Vagina (tissue), 2 donors: ENCODE measurements at places on chromosomes 12 and 14.

GRCh38 chr14:59265808-59266207 lies 77.3 kb downstream of the DAAM1 start:
- DNase-seq: no peak

DNA sequence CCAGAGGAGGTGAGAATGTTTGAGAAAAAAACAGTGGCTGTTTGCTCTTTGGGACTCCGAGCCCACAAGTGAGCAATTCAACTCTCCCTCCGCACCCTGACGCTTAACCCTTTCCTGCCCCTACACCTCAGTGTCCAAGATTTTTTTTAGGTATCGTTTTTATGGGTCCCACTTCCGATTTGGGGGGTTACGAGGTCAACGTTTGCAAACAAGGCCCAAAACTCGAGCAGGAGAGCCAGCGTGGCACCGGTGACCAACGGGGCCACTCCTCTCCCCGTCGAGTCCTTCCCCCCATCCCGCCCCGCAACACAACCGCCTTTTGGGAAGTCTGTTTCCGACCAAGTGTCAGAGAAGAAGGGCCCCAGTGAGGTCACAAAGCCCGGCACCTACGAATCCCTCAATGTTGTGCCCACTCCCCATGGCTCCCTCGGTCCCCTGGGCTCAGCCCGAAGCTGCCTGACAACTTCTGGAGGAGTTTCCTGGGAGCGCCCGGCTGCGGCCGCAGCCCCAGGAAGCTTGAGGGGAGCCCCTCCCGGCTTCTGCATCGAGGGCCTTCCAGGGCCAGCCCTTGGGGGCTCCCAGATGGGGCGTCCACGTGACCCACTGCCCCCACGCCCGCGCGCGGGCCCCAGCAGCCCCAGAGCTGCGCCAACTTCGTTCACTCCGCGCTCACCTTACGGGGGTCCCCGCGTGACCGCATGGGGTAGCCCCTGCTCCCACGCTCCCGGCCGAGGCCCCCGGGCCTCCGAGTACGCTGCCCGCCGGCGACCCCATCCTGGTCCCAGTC lies 1.2 kb downstream of the CDK2AP1 start:
- DNase-seq: no peak

DNA sequence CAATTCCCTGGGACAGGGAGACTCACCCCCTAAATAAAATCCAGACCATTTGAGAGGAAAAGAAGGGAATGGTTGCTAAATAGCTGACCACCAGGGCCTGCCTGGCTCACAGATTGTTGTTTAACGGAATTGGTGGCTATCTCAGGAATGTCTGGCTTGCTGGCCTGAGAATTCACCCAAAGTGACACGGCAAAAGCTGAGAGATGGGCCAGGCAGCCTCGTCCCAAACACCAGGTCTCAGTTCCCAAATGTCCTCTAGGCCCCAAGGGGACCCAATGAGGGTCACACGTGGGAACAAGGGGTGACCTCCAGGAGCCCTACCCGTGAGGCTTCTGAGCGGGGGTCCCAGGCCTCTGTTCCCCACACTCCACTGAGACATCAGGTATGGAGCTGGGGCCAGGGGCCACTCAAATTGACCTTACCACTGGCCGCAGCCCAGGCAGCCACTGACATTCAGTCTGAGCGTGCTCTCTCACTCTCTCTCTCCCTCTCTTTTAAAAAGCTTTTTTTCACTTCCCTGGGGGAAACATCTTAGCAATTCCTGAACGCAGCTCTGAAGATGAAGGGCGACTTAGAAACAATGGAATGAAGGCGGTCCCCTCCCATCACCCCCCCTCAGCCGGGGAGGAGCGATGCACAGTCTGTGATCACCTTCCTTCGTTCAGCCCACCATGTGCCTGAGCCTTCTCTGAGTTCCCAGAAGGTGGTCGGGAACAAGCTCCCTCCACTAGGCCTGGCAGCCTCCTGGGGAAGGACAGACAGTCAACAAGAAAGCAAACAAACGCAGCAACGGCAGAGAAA lies 131.2 kb downstream of the SCARB1 start:
- no peak for DNase-seq

DNA sequence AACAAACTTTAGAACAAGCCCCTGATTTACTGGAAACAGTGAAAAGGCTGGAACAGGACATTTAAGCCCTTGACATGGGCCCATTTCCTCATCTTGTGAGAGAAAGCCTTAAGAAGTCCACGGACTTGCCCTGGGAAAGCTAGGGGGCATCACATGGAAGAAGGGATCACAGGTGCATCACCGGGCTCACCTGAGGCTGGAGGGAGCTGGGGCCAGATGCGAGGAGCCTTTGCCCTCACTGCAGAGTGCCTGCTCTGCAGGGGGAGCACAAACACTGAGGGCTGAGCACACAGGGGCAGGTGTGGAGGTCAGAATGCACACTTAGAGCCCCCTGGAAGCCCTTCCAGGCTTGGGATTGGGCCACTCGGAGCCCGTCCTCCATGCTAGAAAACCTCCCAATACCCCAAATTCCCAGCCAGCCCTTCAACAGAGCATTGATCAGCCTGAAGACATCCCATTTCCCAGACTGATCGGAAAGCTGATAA lies 5.2 kb upstream of the KRT1 start:
- no peak for DNase-seq

DNA sequence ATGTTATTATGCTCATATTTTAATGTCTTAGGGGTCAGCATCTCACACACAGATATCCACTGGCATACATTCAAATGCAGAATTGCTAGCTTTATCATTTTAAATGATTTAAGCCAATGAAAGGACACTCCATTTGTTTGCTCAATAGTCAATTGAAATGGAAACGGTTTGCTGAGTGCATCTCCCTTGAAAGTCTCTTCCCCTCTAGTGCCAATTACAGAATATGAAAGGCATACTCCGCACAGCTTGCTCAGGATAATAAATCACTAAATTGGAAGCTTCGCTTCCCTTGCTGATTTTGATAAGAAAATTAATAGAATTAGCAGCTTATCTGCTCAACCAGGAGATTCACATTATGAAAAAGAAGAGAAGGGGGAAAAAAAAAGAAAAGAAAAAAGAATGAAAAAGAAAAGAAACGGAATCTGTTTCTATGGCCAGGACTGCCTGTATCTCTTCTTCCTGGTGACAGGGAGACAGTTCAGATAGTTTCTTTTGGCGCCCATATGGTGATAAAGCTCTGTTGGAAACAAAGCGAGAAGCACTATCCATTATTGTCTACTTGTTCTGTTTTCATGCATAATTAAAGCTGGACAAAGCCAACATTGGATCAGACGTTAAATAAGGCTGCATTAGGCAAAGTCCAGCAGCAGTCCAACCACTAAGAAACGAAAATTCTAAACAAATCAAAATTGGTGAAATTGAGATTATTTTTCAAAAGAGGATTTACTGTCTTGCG lies 225.0 kb downstream of the GXYLT1 start:
- no peak for DNase-seq

DNA sequence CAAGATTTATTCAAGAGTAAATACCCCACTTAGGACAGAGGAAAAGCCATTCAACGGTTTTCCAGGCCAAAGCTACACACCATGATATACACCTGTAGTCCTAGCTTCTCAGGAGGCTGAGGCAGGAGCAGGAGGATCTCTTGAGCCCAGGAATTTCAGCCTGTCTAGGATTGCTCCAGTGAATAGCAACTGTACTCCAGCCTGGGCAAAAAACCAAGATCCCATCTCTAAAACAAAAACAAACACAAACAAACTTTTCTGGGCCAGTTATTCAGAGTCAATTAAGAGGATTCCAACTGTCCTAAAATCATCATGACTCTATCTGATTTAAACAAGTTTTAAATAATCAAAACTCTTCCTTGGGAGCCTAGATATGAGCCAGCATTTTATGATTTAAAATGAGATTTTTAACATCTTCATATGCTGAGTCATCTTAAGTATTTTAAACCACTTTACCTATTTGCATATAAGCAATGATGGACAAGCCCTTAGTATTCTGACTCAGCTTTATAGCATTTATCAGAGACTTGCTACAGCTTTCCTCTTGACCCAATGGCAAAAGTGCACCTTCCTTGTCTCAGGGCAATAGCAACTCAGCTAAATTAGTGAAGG lies 77.1 kb downstream of the KCNMB4 start:
- no peak for DNase-seq

DNA sequence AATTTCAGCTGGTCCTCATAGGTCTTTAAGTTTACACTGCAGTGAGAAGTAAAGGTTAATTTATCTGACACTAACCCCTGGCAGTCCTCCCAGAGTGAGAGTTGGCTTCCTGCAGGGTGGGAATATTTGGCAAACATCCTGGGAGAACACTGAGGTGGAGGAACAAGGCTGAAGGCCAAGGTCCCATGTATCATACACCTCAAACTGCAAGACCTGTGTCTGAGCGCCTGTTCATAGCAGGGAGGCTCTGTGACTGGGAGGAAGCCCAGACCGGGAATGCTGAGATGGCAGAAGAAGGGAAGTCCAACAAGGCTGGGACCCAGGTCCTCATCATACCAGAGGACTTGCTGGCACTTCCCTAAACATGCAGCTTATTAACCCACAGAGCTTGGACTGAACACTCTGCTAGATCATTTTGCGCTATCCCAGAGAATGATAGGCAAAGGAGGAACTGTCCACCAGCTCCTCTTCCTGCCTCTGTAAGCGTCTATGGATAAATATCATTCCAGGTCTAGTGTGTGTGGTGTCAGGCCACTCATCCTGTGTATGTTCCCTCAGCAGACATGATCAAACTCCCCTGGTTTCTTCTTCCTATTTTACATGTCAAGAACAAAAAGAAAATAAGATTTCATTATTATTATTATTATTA lies 199.6 kb upstream of the CNOT2 start:
- no peak for DNase-seq

GRCh38 chr14:33634631-33635030 lies 316.2 kb downstream of the EGLN3 start:
- DNase-seq: no peak

DNA sequence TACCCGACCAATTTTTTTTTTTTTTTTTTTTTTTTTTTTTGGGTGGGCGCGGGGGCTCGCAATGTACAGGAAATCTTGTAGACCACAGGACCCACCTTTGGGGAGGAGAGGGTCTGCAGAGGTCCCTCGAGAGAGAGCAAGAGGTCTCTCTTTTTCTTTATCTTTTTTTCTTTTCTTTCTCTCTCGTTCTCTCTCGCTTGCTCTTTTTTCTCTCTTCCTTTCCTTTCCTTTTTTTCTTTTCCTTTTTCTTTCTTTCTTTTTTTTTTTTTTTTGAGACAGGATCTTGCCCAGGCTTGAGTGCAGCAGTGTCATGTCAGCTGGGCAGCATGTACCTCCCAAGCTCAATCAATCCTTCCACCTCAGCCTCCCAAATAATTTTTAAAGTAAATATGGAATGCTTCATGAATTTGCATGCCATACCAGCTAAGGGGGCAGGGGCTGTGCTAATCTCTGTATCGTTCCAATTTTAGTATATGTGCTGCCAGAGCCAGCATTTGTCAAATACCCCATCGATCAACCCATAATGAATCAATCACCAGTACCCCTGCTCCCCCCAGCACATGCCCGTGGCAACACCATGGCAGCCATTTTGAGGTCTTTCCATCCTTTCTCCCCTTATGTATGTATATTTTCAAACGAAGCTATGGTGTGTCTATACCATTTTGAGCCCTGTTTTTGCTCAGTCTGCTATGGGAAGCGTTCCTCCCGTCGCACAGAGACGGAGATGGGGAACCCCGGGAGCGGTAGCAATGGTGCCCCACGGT lies 9.3 kb downstream of the PAPLN start:
- DNase-seq: no peak

DNA sequence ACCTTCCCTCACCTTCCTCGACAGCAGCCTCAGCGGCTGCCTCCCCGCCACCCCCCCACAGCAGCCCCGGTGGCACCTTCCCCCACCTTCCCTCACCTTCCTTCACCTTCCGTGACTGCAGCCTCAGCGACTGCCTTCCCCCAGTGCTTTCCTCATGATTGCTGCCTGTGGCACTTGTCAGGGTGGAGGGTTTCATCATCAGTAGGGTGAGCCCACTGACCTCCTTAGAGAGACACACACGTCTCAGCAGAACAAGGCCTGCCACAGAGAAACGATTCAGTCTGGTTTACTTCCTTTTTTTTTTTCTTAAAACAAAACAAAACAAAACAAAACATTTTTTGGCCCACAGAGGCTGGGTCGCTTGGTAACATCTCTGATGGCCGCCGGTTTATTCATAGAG lies 75.0 kb downstream of the EP400 start:
- DNase-seq: no peak

DNA sequence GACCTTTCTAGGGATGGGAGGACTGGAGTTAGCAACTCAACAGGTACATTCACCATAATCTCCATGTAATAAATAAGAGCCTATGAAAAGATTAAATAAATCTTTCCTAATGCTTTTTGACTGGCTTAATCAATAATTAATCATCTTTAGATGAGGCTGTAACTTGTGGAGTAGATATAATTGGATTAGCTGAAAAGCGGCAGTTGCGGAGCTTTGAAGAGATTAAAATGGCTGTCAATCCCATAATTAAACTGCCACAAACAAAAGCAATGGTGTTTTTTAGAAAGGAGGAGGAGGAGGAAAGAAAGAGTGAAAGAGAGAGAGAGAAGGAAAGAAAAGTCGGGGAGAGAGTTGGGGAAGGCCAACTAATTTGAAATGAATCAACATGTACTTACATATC lies 70.7 kb upstream of the TMEM263 start:
- DNase-seq: no peak

DNA sequence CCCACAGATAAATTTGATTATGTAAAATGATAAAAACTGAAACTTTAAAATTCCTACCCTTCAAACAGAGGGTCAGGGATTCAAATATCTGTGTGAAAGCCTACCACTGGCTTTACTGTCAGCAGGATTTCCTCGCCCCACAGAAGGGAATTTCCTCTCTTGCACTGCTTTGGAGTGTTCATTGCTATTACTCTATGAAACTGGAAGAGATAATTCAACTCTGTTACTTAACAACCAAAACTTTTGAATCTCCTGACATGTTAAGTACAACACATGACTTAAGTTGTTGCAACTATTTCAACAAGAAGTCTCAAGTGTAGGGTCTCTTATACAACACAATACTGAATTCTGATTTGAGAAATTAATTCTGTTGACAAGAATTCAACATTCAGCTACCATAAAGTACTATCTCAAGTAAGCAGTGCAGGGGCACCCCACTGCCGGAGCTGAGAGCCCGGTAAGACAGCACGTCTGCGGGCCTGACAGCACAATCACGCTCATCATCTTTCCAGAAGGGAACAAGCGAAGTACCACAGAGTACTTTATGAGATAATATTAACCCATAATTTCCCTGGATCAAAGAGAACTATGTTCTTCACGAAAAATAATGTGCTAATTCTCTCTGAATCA lies 22.9 kb downstream of the DICER1 start:
- no peak for DNase-seq

GRCh38 chr12:99558109-99558508 lies 89.4 kb upstream of the GARIN6 start:
- DNase-seq: no peak

- DNase-seq: no peak
Observed at GRCh38 chr12:74644681-74645080, 107.0 kb downstream of the ATXN7L3B start.
